ENCODE measurements at places on chromosomes 4 and X.

DNA sequence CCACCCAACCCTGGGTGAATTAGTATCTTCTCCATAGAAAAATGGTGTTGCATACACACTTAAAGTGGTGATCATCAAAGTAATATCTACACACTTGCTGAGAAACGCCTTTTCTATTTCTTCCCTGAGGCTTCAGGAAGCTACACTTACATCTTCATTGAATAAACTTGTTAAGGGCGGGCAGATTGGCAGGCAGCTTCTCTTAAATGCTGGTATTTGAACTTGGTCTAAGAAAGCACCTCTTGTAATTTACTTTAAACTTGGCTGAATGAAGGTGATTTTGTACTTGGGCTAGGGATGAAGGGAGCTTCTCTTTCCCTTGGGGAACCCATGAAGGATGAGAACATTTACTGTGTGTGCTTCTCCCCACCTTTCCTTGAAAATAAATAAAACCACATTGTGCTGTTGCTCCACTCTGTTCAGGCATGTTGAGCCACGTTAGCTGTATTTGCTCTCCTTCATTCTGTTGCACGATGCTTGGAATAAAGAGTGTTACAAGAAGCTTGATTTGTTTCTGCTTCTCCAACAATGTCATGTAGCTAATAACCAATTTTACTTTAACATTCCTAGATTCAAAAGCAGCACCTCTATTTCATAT is 430.1 kb downstream of the ANKRD50 start:
- DNase-seq, result no peak

GRCh38 chr4:54909961-54910360 is 215.4 kb downstream of the KDR start:
- no peak for DNase-seq

DNA sequence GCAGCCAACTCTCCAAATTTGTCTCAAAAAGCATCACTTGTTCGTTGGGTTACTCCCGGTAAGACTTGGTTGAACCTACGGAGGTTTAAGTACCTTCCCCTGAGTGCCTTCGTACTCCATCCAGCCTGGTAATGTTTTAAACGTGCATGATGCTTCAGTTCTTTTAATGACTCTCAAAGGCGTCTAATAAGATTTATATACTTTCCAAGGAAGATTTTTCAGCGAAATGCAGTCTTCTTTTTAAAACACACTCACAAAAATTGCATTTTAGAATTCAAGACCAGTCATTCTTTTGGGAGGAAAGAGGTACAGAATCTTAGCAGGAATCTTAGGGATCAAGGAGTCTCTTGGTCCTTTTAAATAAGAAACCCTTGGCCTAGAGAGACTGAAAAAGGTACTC is 430 bp upstream of the TRPC3 start:
- no peak for DNase-seq

DNA sequence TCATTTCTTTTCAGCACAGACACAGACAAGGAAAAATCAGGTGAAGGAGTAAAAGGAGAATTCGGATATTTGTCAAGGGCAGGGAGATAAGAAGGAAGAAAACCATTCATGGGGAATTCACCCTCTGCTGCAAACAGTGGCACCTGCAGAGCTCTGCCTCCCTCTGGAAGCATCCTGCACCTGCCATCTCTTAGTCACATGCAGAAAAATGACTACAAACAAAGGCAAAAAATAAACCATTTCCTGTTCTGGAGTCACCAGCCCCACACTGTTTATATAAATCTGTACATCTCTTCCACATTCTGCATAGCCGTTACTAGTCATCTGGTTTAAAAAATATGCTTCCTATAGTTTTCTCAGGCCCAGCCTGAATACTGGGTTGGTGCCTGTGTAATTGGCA is 205.3 kb downstream of the ARAP2 start:
- no peak for DNase-seq

- no peak for DNase-seq
Observed at GRCh38 chr4:97646997-97647396, 496.3 kb downstream of the STPG2 start.

- no peak for DNase-seq
Observed at GRCh38 chr4:83269256-83269655, 15.3 kb downstream of the COQ2 start.

DNA sequence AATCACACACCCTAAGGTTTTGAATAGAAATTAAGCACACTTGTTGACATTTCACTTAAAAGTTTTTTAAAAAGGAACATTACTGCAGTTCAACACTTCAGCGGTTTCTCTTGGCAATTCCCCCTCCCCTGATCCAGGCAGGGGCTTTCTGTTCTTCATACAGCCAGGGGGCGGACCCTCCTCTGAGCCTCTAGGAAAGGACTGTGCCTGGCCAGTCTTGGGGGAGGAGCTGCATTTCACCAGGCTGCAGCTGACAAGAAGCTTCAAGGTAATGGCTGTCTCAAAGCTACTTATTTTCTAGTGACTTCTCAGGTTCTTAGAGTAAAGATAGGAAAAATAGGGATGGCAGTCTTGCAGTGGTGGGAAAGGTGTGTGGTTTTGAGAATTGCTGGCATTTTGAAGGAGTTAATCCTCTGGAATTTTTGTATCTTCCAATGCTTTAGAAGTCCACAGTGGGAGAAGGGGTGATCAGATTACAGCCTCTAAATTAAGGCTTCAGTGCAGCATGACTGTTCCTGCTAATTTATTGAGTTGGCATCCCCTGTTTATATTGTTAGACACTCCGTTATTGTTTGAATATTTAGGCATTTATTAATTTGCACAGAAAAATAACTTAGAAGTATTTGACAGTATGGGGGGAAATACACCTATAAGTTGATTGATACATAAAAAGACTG is 33.5 kb downstream of the PWWP3B start:
- DNase-seq, result no peak

GRCh38 chr4:1784789-1785591 is 8.1 kb upstream of the FGFR3 start:
- DNase-seq, result no peak

GRCh38 chr4:88802585-88803286 is 105.1 kb upstream of the NAP1L5 start:
- DNase-seq, result no peak

DNA sequence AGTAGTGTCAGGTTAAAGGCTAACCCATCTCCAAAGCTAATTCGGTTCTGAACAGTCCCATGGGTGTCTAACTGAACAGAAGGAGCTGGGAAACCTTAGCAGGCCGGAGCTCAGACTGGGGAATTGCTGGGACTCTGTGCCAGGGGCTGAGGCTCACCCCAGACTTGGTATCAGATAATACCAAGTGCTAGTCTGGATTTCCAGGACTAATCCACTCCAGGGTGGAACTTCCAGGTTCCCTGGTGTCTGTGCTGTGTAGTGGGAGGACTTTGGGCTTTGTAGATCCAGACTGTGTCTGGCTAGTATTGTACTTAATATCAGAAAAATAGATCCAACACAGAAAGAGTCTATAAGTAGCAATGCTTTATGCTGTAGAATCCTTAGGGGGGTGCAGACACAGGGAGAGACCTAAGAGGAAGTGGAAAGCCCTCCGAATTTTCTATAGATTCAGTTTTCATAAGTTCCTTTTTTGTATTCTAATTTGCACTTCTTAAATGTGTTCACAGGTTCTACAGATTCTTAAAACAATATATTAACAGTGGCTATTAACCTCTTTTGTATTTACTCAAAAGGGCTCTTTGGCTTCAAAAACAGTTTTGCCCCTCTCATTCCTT is 4.1 kb downstream of the ZNF827 start:
- no peak for DNase-seq

- peak; percentile 70 for DNase-seq
Observed at GRCh38 chr4:10115797-10116568, 616 bp downstream of the WDR1 start.

GRCh38 chr4:121510341-121510874 is 129.6 kb upstream of the QRFPR start:
- no peak for DNase-seq

DNA sequence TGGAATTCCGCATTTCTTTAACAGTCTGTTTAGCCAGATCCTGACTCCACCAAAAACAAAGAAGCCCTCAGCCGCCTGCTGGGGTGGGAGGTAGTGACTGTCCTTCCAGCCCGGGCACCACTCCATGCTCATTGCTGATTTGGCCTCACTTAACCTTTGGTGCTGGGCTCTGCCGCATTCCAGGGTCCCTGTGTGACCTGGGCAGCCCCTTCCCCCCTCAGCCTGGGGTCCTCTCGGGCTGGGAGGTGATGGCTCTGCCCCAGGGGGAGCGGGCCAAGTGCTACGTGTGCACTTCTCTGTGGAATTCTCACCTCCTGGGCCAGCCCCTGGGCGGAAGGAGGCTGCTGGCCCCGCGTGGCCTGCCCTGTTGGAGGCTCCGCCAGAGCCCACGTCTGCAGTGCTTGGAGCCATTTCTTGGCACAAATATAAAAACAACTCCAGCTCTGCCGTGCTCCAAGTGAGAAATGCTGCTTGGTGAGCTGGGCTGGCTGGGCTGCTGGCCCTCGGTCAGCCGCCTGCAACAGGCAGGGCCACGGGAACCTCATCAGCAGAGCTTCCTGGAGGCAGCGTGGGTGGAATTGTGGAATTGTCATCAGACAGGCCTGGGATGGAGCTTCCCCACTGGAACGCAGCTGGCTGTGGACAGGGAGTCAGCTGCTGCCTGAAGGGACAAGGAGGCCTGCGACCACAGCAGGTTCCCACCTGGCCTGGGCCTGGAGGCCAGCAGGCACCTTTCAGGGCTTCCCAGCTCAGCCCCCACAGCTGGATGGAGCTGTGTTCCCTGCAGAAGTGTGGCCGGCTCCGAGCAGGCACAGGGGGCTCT is 66.0 kb downstream of the TRMT44 start:
- DNase-seq, result no peak

GRCh38 chr4:170827562-170828274 is 738.0 kb upstream of the AADAT start:
- no peak for DNase-seq

DNA sequence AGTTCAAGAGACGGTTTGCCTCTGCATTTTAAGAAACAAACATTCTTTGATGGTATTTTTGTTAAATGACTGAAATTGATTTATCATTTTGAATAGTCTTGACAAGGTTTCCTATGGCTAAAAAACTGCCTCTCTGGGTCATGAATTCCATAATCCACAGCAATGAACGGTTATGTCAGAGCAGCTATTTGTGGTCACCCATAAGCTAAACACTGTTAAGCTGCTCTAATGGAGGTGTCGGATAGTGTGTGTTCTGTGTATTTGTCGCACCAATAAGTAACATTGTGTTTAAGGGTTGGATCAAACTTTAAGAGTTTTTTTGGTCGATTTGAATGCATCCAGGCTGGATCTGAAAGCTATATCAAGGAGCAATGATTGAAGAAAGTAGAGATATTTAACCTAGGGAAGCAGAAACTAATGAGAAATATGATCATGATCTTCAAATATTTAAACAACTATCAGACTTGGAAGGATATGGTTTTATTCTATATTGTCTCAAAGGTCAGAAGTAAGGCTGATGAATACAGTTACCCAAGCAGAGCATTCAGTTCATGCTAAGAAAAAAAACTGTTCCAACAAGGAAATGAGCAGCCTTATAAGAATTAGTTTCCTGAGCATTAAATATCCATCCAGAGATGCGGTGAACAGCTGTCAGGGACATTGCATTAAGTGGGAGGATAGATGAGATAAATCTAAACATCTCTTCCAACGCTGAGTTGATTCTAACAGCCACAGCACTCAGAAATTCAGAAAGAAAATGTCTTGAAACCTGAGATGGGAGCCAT is 232.3 kb upstream of the RPS6KA3 start:
- no peak for DNase-seq

- no peak for DNase-seq
Observed at GRCh38 chrX:48794911-48795515, 6.9 kb upstream of the HDAC6 start.

GRCh38 chr4:173168396-173169177 is at the start of gene GALNT7:
GALNT7 (plus strand) TSS chr4:173168811; CDS start chr4:173168836, 25 bp downstream.
- peak; percentile 61 for DNase-seq

DNA sequence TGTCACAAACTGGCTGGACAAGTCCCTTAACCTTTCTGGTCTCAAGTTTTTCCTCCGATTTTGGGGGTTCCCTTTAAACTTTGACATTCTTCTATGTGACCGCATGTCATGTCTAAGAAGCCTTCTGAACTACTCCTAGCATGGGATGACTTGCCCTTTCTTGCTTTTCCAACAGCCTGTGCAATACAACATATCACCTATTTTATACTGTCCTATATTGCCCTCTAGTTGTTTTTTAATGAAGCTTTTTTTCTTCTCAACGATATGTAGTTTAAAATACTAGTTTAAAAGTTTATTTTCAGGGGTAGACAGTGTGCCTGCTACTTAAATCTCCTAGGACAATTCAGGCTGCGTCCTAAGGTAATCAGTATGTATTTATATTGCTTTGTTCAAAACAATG is 1.0 kb upstream of the IGBP1 start:
- no peak for DNase-seq

DNA sequence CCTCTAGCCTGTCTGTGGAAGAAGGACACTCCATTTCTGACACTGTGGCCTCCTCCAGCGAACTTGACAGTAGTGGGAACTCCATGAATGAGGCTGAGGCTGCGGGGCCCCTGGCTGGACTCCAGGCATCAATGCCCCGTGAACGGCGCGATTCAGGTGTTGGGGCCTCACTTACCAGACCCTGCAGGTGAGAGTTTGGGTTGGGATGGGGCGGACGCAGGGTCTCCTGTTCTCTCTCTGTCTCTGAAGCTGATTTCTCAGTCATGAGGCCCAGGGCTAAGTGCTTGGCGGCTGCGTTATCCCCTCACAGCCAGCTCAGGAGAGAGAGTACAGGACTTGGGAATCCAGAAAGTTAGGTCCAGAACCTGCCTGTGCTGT is 71.0 kb downstream of the STARD8 start:
- no peak for DNase-seq

- DNase-seq, result no peak
Observed at GRCh38 chrX:8084006-8084405, 87.1 kb downstream of the VCX2 start.

DNA sequence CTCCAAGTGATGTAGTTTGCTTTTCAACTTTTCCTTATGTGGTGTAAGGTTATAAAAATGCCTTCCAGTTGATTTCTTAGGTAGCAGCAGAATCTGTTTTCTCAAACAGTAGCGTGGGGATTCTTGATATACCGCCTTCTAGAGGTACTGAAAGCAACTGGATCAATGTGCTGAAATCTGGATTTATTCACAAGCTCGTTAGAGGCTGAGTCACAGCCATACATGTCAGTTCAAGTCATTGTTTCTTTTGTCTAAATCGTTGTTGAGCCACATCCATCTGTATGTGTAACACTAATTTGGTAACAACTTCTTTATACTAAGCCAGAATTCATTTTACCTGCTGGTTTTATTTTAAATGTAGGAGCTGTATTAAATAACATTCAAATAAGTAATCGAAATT is 200.0 kb upstream of the MAD2L1 start:
- no peak for DNase-seq

- no peak for DNase-seq
Observed at GRCh38 chr4:30617836-30618235, 102.3 kb upstream of the PCDH7 start.

- DNase-seq, result no peak
Observed at GRCh38 chrX:47613082-47613481, 6.6 kb downstream of the SYN1 start.

- DNase-seq, result no peak
Observed at GRCh38 chr4:153326513-153326912, 18.0 kb upstream of the MND1 start.

GRCh38 chr4:153241970-153242838 is 38.0 kb downstream of the TRIM2 start:
- DNase-seq, result no peak

GRCh38 chrX:154033848-154034247 is 14.1 kb upstream of the IRAK1 start:
- no peak for DNase-seq

- no peak for DNase-seq
Observed at GRCh38 chrX:39891781-39892180, 206.0 kb downstream of the BCOR start.

- DNase-seq, result no peak
Observed at GRCh38 chrX:102784550-102784949, 64.0 kb downstream of the GPRASP3 start.

GRCh38 chrX:9882669-9883446 is 84.3 kb upstream of the CLDN34 start:
- DNase-seq, result no peak

Data from GM12891 (cell line).